ENCODE measurements at places on chromosomes 5 and 9. TPM values are rescaled to one million over a fixed set of nuclear protein-coding genes. Genes with fewer than 3 reads are reported as not detected.

DNA sequence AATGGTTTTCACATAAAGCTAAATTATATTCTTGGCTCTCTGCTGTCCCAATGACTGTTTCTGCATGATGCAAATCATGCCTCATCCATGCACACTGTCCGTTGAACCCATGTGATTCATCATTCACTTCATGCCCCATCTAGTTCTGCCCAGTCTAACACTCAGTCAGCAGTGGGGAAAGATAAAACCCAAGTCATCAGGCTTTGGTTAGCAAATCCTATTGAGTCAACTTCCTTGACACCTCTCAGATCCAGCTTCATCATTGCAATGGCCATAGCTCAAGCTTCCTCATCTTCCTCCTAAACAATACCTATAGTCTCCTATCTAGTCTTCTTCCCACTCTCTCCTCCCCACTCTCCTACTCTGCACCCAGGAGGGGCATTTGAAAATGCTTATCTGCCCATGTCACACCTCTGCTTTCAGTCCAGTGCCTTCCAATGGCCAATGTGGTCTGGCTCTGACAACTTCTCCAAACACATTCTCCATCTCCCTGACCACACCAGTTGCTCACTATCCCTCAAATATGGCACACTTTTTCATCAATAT lies 266.0 kb upstream of the TRIM32 start:
- H3K4me3 ChIP-seq: no peak overlapping the region
- H3K4me1 ChIP-seq: no peaks in the 10 kb centered on the region
- H3K27ac ChIP-seq: no peak overlapping the region
- no peak for DNase-seq
- no peaks in the 10 kb centered on the region for H3K27me3 ChIP-seq

- H3K4me1 ChIP-seq: no peaks in the 10 kb centered on the region
- DNase-seq: no peak
- no peak overlapping the region for H3K4me3 ChIP-seq
- no peaks in the 10 kb centered on the region for H3K27me3 ChIP-seq
These were observed 27.3 kb upstream of the ADAMTS6 start for GRCh38 chr5:65508978-65509377.

GRCh38 chr9:35026671-35027070 lies 37.1 kb downstream of the DNAJB5 start:
- DNase-seq: no peak
- H3K27ac ChIP-seq: no peak overlapping the region
- H3K4me1 ChIP-seq: no peaks in the 10 kb centered on the region

DNA sequence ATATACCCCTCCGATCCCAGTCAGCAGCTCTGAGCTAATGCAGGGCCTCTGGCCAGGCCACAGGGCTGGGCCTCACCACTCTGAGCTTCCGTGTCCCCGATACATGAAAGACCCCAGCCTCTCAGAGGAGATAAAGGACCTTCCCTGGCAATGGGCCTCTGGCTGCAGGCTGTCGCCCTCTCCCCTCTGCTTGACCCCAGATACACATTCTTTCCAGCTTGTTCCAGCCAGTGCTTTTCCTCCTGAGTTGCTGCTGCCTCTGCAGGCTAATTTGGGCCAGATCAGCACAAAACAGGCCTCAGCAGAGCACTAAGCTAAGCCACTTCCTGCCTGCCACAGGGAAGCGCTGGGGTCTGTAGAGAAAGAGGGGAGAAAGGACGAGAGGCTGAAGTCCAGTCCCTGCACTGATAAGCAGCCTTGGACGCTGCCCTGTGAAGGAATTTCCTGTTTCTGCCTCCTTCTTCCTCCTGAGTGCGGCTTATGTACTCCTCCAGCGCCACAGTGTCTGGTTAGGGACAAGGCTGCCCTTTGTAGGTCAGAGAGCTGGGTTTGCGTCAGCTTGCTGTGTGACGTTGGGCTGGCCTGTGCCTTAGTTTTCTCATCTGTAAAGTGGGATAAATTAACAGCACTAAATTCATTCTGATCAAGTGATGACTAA lies 73.0 kb upstream of the IL17B start:
- DNase-seq: no peak
- H3K4me1 ChIP-seq: no peaks in the 10 kb centered on the region
- no peak overlapping the region for H3K4me3 ChIP-seq
- H3K27ac ChIP-seq: no peak overlapping the region

GRCh38 chr9:5510360-5510931 lies at the start of gene PDCD1LG2:
Gene PDCD1LG2 (plus strand): TSS chr9:5510531. CDS start chr9:5522547, 12,016 bp downstream.
- peaks cover 58% of the 10 kb centered on the region for H3K4me1 ChIP-seq
- peak within 1 kb of the TSS; percentile 43 for H3K4me3 ChIP-seq
- peak within 1 kb of the TSS; percentile 82 for H3K27ac ChIP-seq
- H3K27me3 ChIP-seq: no peaks in the 10 kb centered on the region
- peak; percentile 75 for DNase-seq

Gene GABRA6
- not detected for polyA plus RNA-seq

DNA sequence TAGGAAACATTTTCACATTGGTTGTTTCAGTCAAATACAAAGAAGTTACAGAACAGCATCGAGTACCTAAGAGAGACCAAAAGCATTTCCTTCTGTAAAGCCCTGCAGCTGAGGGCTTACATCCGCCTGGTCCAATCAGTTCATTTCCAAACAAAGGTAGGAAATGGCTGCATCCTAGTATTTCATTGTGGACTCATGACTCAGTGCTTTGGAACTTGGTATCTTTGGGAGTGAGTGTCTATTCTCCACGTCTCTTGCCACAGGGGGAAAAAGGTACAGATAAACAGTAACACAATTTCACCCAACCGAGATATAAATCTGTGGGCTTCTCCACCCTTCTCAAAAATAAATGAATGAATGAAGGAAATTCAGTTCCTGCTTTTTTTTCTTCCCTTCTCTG lies 75.4 kb downstream of the NFIB start:
- no peak for DNase-seq
- no peaks in the 10 kb centered on the region for H3K36me3 ChIP-seq
- H3K27ac ChIP-seq: no peak overlapping the region
- H3K27me3 ChIP-seq: no peaks in the 10 kb centered on the region
- H3K4me3 ChIP-seq: no peak overlapping the region

DNA sequence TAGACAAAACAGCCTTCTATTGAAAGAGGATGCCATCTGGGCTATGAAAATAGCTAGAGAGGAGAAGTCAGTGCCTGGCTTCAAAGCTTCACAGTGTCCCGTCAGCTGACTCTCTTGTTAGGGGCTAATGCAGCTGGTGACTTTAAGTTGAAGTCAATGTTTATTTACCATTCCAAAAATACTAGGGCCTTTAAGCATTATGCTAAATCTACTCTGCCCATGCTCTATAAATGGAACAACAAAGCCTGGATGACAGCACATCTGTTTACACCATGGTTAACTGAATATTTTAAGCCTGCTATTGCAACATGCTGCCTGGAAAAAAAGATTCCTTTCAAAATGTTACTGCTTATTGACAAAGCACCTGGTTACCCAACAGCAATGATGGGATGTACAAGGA lies 309.1 kb downstream of the NTRK2 start:
- H3K4me3 ChIP-seq: no peak overlapping the region
- H3K27me3 ChIP-seq: no peaks in the 10 kb centered on the region
- DNase-seq: no peak
- no peak overlapping the region for H3K27ac ChIP-seq
- H3K4me1 ChIP-seq: no peaks in the 10 kb centered on the region

DNA sequence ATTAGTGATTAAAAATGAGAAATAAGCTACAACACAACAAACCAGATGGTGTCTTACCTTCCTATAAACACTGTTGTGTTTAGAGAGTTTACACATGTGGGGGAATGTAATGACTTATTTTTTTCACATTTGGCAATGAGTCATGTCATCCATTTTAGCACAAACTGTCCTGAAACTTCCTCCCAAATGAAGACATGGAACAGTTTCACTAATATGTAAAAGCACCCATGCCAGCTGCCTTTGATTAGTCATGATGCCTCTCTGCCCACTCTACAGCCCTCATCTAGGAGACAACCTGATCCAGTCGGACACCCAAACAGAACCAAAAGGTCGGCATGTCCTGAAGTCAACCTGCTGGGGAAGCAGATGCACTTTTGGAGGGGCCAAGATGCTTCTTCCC lies 98.2 kb downstream of the SEMA5A start:
- DNase-seq: no peak
- H3K36me3 ChIP-seq: no peaks in the 10 kb centered on the region
- H3K4me1 ChIP-seq: peaks cover 3% of the 10 kb centered on the region
- H3K27ac ChIP-seq: no peak overlapping the region
- H3K4me3 ChIP-seq: no peak overlapping the region

Gene PLAA
- 14.7 TPM for polyA plus RNA-seq

GRCh38 chr9:7901621-7902020 lies 102.0 kb upstream of the DMAC1 start:
- no peak for DNase-seq
- H3K4me3 ChIP-seq: no peak overlapping the region
- no peaks in the 10 kb centered on the region for H3K27me3 ChIP-seq
- H3K27ac ChIP-seq: no peak overlapping the region

DNA sequence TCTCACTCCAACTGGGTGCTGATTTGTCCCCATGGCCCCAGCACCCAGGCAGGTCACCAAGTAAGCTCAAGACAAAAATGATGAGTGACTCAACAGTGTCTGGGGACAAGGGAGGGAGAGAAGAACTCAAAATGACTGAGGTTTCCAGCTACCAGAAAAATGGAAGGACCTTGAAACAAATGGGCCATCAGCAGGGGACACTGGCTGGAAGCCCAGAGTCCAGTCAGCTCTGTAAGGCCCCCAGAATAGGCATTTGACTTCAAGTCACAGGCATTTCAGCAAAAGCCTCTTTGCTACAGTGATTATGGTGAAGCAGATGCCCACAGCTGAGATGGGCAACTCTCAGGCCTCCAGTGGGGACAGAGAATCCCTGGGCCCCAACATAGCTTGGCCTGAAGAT lies 139.0 kb upstream of the GABRP start:
- no peak overlapping the region for H3K4me3 ChIP-seq
- no peaks in the 10 kb centered on the region for H3K36me3 ChIP-seq
- no peak for DNase-seq
- H3K4me1 ChIP-seq: no peaks in the 10 kb centered on the region
- H3K27ac ChIP-seq: no peak overlapping the region
- peaks cover 20% of the 10 kb centered on the region for H3K27me3 ChIP-seq

Gene CETN3
- 0.59 TPM for polyA plus RNA-seq

GRCh38 chr5:41785061-41785460 lies 85.2 kb downstream of the OXCT1 start:
- no peak overlapping the region for H3K27ac ChIP-seq
- H3K4me3 ChIP-seq: no peak overlapping the region
- DNase-seq: no peak
- H3K27me3 ChIP-seq: no peaks in the 10 kb centered on the region
- no peaks in the 10 kb centered on the region for H3K36me3 ChIP-seq
- no peaks in the 10 kb centered on the region for H3K4me1 ChIP-seq

DNA sequence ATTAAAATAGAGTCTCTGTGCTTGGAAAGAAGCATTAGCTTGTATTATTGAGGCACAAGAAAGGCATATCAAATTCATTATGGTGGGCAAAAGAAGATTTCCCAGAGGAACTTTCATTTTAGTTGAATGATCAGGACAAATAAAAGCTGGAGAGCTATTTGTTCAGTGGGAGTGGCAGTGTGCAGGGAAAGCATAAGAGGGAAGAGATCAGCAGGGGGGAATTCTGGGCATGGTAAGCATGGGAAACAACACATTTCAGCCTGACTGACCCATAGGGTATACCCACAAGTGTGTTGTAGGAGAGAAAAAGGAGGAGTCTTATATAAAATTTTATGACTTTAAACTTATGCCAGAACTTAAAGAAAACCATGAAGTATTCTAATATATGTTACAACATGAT lies 167.7 kb upstream of the RASA1 start:
- H3K27me3 ChIP-seq: no peaks in the 10 kb centered on the region
- DNase-seq: no peak
- no peak overlapping the region for H3K4me3 ChIP-seq
- no peaks in the 10 kb centered on the region for H3K36me3 ChIP-seq
- no peaks in the 10 kb centered on the region for H3K4me1 ChIP-seq

GRCh38 chr9:2624051-2624682 lies 2.6 kb downstream of the VLDLR start:
- peaks cover 68% of the 10 kb centered on the region for H3K27me3 ChIP-seq
- H3K36me3 ChIP-seq: no peaks in the 10 kb centered on the region
- no peak for DNase-seq
- H3K4me1 ChIP-seq: peaks cover 28% of the 10 kb centered on the region

Gene IL3
- polyA plus RNA-seq: not detected

Gene SLC34A1
- polyA plus RNA-seq: not detected

DNA sequence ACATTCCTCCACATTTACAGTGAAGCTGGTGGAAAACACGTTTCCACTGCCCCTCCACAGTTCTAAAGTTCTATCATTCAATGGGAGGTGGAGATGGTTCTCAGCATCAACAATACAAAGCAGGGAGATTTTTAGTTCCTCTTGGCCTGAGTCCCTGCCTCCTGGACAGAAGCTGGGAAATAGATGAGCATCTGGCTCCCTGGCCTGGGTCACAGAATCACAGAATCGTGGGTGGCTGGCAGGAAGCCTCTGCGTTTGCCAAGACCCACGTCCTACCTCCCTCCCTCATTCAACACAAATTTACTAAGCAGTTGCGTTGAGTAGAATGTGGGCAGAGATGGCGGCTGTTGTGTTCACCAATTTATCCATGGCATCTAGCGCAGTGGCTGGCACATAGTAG lies 5.2 kb upstream of the PPARGC1B start:
- H3K27me3 ChIP-seq: no peaks in the 10 kb centered on the region
- no peak overlapping the region for H3K4me3 ChIP-seq
- H3K27ac ChIP-seq: no peak overlapping the region
- DNase-seq: no peak

- H3K36me3 ChIP-seq: no peaks in the 10 kb centered on the region
- H3K27me3 ChIP-seq: no peaks in the 10 kb centered on the region
- no peaks in the 10 kb centered on the region for H3K4me1 ChIP-seq
These were observed 36.3 kb upstream of the SHISAL2B start for GRCh38 chr5:64653766-64654560.

DNA sequence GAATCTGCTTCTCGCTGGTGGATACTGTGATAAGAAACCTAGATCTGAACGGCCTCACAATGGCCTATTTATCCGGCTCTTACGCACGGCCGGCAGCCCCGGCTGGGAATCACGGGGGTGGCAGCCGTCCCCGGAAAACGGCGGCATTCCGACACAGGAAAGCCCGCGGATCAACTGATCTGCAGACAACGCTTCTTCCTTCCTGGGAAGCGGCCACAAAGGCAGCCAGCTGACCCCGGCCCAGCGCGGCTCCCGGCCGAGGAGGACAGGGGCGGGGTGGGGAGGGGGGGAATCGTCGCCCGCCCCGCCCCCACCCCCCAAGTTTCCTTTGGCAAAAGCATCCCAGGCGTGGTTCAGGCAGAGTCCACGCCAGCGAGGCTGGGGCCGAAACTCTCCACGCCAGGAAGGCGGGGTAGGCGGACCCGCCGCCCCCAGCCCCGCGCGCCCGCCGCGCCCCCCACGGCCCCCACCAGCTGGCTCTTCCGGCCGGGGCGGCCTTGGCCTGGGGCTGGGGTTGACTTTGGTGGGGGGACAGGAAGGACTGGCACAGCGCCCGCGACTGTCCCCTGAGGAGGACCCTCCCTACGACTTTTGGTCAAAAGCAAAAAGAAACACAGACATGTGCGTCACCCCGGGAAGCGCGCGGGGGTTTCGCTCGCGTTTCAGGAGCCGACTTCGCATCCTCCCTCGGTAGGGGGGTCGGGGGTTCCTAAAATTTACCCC lies 247.7 kb upstream of the ANKRD55 start:
- H3K27me3 ChIP-seq: no peaks in the 10 kb centered on the region
- peak overlapping the region; percentile 75 for H3K27ac ChIP-seq
- peaks cover 56% of the 10 kb centered on the region for H3K4me1 ChIP-seq

GRCh38 chr9:88587182-88587581 lies 52.2 kb downstream of the NXNL2 start:
- H3K27me3 ChIP-seq: no peaks in the 10 kb centered on the region
- peaks cover 5% of the 10 kb centered on the region for H3K4me1 ChIP-seq
- H3K27ac ChIP-seq: no peak overlapping the region
- no peak overlapping the region for H3K4me3 ChIP-seq
- DNase-seq: no peak

Gene TMEM232
- polyA plus RNA-seq: not detected

Gene PCDHA5
- not detected for polyA plus RNA-seq
